Motor neuron (in vitro differentiated cells): ENCODE measurements at places on chromosomes 12 and 14.
A peak's percentile ranks its signal among the peaks of the same experiment; 100 is the strongest.

GRCh38 chr12:101909646-101910045 lies 32.3 kb downstream of the DRAM1 start:
- no peak for ATAC-seq

DNA sequence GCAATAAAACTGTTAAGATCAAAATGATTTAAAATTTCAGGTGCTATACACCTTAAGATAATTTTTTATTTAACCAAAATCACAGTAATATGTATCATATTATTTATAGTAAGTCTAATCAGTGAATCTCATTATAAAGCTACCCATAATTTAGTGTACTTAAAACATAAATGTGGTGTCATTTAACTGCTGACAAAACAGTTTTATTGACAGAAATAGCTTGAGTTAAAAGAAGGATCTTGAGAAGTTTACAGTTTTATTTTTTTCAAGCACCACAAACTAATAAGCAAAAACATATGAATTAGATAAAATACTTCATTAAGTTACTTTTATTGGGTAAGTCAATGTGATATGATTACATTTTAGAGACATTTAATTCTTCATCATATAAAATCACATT lies 400.4 kb downstream of the PRKD1 start:
- no peak for ATAC-seq

- no peak for ATAC-seq
Observed at GRCh38 chr12:14843425-14843887, at the start of gene ART4. ART4 (minus strand) TSS chr12:14843526; CDS start chr12:14843113, 413 bp downstream.

DNA sequence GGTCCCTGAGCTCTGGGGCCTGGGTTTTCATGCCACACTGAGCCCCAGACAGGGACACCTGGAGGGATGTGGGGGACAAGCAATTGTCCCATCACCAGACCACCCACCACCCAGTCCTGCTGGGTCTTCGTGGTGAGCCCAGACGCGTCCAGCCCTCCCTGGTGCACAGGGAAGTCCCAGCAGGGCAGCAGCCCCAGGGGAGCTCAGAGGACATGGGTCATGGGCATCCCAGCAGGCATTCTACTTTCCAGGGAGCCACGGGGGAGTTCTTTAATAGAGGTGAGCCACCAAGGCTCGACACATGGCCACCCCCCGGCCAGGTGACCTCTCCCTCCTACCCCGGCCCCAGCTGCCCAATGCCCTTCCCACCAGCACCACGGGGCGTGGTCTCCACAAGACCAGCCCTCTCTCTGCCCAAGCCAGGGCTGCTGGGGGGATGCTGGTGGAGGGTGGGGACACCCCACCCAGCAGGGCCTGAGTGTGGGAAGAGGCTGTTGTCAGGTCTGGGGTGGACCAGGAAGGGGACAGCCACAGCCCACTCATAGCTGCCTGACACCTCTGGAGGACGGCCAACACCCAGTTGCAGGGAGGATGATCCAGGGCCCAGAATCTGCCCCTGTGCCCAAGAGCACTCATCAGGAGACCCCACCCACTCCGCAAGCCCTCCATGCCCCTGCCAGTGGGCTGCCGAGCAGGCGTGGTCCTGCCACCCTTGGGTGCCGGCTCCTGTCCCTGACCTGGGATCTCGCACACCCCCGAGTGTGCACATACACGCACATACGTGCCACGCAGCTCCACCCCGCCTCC lies 14.1 kb downstream of the AKT1 start:
- no peak for ATAC-seq

DNA sequence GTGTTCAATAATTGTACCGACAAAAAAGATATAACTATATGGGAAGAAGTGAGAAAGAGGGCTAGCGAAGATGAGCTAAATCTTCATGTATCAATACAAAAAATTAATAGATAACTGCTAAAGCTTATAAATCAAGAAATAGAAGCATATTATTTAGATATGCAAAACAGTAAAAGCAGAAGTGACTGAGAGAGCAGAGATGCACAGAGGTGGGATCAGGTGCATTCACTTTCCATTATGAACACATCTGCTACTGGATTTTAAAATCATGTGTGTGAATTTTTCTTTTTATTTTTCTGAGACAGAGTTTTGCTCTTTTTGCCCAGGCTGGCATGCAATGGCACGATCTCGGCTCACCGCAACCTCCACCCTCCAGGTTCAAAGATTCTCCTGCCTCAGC lies 33.4 kb downstream of the GUCY2C start:
- ATAC-seq = no peak

GRCh38 chr14:52863334-52863700 lies 71.9 kb upstream of the GNPNAT1 start:
- ATAC-seq = no peak

- no peak for ATAC-seq
Observed at GRCh38 chr12:116592731-116593130, 33.5 kb downstream of the MAP1LC3B2 start.

- peak; percentile 45 for ATAC-seq
Observed at GRCh38 chr12:116876151-116876869, 4.9 kb downstream of the HRK start.

GRCh38 chr14:52391881-52392615 lies 77.9 kb downstream of the PTGER2 start:
- ATAC-seq = no peak

DNA sequence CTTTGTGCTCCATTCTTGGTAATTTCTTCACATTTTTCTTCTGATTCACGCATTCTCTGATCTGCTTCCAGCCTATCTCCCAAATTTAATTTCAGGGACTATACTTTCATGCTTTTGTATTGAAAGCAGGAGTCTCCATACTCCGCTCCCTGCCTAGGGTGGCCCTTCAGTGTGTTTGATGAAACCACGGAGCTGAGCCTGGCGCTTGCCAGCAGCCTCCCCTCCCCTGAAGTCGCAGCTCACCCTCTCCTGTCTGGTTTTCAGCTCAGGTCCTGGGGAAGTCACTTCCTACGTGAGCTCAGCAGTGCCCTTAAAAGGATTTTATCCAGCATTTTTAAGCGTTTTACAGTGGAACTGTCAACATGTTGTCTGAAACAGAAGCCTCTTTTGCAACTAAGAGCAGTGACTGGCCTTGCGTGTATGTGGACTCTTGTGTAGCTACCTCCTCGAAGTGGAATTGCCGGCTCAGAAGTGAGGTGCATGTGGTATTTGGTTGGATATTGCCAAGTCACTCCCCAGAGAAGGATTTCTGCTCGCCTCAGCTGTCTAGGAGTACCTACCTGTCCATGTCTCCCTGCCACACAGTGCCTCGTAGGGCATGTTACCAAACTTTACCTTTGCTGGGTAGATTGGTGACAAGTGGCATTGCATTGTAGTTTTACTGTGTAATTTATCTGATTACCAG lies 78.5 kb downstream of the TESC start:
- peak; percentile 30 for ATAC-seq

GRCh38 chr12:20415641-20416040 lies 47.3 kb downstream of the PDE3A start:
- no peak for ATAC-seq

DNA sequence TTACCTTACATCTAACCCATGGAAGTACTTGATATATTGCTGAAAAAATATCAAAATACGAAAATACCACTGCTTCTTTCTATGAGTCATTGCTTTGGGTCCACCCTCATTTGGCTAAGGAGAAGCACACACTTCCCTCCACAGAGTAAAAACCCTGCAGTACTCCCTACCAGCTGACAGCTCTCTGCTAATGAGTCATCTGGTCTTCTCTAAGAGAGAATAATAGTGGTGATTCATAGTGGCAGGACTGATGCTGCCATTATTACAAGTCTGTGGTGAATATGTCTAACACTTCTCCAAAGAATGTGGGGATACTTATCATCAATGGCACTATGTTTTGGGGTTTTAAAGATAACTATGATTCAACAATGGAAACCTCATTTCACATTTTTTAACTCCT lies 90.7 kb downstream of the PPFIA2 start:
- peak; percentile 100 for ATAC-seq

- no peak for ATAC-seq
Observed at GRCh38 chr12:6653987-6654386, 6.8 kb upstream of the ACRBP start.

GRCh38 chr12:76455582-76456345 lies 103.8 kb downstream of the OSBPL8 start:
- ATAC-seq = peak; percentile 73

GRCh38 chr14:100116134-100116533 lies 43.3 kb downstream of the DEGS2 start:
- ATAC-seq = no peak

GRCh38 chr14:104830781-104831180 lies 29.9 kb downstream of the ZBTB42 start:
- no peak for ATAC-seq

DNA sequence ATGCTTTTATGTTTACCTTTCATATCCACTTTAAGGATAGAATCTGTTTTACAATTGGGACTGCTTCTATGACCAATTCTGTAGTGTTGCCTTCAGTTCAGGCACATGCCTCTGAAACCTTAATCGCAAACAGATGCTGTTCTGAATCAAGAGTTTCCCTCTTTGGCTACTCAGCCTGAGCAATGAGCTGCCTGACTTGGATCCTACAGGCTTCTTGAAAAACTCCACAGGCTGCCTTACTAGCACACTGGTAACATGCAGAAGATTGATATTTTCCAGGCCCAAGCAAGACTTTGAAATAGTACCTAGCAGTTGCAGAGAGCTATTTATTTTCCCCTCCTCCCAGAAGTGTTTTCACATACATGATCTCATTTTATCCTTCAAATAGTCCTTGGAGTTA lies 34.8 kb upstream of the PMCH start:
- ATAC-seq = no peak

DNA sequence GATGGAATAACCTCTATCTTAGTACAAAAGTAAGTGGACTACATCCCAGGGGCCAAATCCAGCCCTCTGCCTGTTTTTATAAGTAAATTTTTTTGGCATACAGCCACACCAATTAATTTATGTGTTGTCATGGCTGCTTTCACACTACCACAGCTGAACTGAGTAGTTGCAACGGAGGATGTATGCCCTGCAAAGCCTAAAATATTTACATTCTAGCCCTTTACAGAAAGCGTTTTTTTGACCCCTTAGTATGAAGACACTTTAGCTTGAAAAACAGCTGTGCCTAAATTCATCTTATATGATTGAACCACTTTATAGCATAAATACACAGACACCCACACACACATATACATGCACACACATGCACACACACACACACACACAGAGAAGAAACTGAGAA lies 501.6 kb downstream of the EGLN3 start:
- no peak for ATAC-seq

DNA sequence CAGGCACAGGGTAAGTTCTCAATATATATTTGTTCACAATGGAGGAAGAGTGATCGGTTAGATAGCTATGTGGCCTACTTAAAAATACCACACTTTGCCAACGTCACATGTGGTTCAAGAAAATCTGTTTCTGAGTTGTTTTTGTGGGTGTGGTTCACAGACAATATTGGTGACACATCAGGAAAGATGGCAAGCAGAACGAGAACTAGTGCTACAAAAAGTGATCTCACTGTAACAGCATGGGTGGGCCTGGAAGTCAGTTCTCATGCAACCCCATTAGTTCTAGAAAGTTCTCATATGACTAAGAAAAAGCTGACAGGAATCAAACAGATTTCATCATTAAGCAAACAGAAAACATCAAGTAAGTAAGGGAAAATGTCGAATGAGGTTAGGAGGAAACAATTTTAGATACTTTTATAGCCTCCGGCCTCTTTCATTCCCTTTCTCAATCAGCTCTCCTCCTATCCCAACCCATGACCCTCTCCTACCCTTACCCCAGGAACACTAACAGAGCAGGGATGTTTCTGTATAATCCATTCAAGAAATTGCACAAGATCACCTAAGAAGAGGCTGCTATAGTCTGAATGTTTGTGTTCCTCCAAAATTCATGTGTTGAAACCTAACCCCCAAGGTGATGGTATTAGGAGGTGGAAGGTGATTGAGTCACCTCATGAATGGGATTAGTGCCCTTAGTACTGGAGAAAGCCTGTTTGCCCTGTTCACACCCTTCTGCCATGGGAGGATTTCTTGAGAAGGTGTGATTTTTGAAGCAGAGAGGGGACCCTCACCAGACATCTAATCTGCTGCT lies 15.5 kb upstream of the NTN4 start:
- ATAC-seq = peak; percentile 22

DNA sequence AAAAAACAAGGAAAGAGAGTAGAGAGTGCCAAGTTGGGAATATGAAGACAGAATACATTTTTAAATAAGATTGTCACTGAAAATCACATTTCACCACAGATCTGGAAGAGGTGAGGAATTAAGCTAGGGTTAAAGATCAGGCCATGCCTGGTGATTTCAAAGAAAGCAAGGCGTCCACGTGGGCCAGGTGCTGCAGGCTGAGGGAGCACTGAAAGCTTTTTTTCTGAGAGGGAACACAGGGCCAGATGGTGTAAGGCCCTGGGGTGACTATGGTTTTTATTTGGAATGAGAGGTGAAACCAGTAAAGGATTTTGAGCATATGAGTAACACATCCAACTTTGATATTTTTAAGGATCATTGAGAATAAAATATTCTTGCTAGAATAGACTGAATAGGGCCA lies 20.9 kb downstream of the SYT1 start:
- no peak for ATAC-seq

- ATAC-seq = no peak
Observed at GRCh38 chr12:114848666-114849065, 164.7 kb upstream of the TBX3 start.

- peak; percentile 25 for ATAC-seq
Observed at GRCh38 chr12:80752464-80752863, 35.8 kb downstream of the MYF5 start.
